ENCODE measurements at places on chromosomes 5 and 9.

GRCh38 chr9:131791542-131792254, 51.8 kb upstream of the RAPGEF1 start:
- no peak for DNase-seq
- no peaks in the 10 kb centered on the region for H3K36me3 ChIP-seq
- H3K4me3 ChIP-seq = no peak overlapping the region
- no peak overlapping the region for H3K27ac ChIP-seq
- H3K27me3 ChIP-seq = no peaks in the 10 kb centered on the region
- H3K4me1 ChIP-seq = no peaks in the 10 kb centered on the region

GRCh38 chr9:134602547-134603362, 38.8 kb upstream of the COL5A1 start:
- no peak overlapping the region for H3K4me3 ChIP-seq
- H3K36me3 ChIP-seq = no peaks in the 10 kb centered on the region
- DNase-seq = peak; percentile 78
- no peak overlapping the region for H3K27ac ChIP-seq
- peaks cover 6% of the 10 kb centered on the region for H3K27me3 ChIP-seq
- no peaks in the 10 kb centered on the region for H3K4me1 ChIP-seq

- H3K4me1 ChIP-seq = no peaks in the 10 kb centered on the region
- no peaks in the 10 kb centered on the region for H3K36me3 ChIP-seq
- H3K27me3 ChIP-seq = no peaks in the 10 kb centered on the region
These were observed 42.4 kb downstream of the EXD3 start for GRCh38 chr9:137380606-137381005.

- H3K27me3 ChIP-seq = no peaks in the 10 kb centered on the region
- H3K27ac ChIP-seq = no peak overlapping the region
- no peak overlapping the region for H3K4me3 ChIP-seq
- H3K36me3 ChIP-seq = no peaks in the 10 kb centered on the region
- no peak for DNase-seq
These were observed 6.9 kb upstream of the BARX1 start for GRCh38 chr9:93962017-93962416.

DNA sequence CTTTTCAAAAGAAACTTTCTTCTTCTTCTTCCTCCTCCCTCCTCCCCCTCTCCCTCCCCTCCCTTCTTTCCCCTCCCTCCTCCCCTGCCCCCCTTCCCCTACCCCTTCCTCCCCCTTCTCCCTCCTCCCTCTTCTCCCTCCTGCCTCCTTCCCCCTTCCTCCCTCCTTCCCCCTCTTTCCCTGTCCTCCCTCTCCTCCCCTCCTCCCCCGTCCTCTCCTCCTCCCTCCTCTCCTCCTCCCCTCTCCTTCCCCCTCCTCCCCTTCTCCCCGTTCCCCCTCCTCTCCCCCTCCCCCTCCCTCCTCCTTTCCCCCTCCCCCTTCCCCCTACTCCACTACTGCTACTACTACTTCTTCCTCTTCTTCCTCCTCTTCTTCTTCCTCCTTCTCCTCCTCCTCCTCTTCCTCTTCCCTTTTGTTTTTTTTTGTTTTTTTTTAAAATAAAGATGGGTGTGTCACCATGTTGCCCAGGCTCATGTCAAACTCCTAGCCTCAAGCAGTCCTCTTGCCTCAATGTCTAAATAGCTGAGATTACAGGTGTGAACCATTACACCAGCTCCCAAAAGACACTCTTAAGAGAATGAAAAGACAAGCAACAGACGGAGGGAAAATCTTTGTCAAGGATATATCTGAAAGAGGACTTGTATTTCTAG, 87.5 kb downstream of the SCAMP1 start:
- H3K27ac ChIP-seq = no peak overlapping the region
- H3K4me3 ChIP-seq = no peak overlapping the region
- DNase-seq = no peak
- no peaks in the 10 kb centered on the region for H3K36me3 ChIP-seq

Measured in psoas muscle (tissue), 8 donors.